Peyer's patch (tissue), 4 donors: ENCODE measurements at places on chromosomes 7 and 10. TPM values are rescaled to one million over a fixed set of nuclear protein-coding genes. Genes with fewer than 3 reads are reported as not detected.

The MYO3A gene
- total RNA-seq, result 0.13 TPM

DNA sequence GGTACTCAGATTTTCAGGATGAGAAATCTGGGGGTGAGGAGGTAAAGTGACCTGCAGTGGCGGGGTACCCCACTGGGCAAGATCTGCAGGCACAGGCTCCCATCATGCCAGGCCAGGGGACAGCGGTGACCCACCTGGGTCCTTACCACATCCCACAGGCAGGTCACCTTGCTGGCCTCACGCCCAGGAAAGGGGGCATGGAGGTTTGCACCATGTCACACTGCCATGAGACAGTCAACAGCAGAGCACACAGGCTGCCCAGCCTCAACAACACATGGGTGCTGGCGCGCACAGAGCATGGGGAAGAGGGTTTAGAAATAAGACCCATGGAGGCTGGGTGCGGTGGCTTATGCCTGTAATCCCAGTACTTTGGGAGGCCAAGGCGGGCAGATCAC, 914 bp downstream of the PKD1L1 start:
- no peak for DNase-seq
- H3K4me3 ChIP-seq, result no peak overlapping the region
- no peaks in the 10 kb centered on the region for H3K27me3 ChIP-seq
- no peaks in the 10 kb centered on the region for H3K36me3 ChIP-seq
- no peaks in the 10 kb centered on the region for H3K4me1 ChIP-seq

DNA sequence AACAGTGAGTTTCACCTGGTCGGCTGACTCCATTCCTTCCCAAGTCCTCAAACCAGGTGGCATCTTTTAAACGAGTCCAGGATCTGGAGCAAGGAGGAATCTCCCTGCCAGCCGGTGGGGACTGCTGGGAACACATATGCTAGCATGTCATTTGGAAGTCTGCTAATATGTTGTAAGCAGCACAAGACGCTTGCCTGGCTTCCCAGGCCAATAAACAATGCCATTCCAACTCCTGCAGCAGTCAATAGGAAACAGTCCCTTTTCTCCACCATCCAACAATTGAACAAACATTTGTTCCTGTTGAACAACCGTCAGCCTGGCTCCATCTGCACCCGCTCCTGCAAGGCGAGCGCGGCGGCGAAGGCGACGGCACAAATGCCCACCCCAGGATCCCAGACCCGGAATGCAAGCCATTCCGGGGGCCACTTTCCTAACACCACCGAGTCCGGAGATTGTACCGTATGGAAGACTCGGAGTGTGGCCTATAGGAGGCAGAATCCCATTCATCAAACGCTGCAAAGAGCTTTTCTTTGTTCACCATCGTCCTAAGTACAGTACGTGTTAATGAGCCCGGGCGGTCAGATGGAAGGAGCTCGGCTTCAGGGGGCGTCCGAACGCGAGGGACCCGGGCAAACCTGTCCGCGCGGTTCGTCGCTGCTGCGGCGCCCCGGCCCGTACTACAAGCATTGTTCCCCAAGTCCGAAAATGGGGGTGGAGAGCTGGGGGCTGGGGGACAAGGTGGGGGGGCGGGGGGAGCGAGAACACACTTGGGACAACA, 1.6 kb downstream of the FAM53B start:
- no peaks in the 10 kb centered on the region for H3K27me3 ChIP-seq
- peak overlapping the region; percentile 80 for H3K4me3 ChIP-seq
- H3K4me1 ChIP-seq, result peaks cover 17% of the 10 kb centered on the region
- H3K36me3 ChIP-seq, result no peaks in the 10 kb centered on the region

The ENTPD1 gene
- 17.0 TPM for total RNA-seq

GRCh38 chr7:28369523-28369922, 42.8 kb upstream of the CREB5 start:
- H3K36me3 ChIP-seq, result no peaks in the 10 kb centered on the region
- no peaks in the 10 kb centered on the region for H3K27me3 ChIP-seq
- H3K27ac ChIP-seq, result no peak overlapping the region
- H3K4me1 ChIP-seq, result no peaks in the 10 kb centered on the region
- DNase-seq, result no peak
- H3K4me3 ChIP-seq, result no peak overlapping the region

The DKK1 gene
- total RNA-seq, result 0.54 TPM

GRCh38 chr10:109215291-109216075, 707.8 kb downstream of the XPNPEP1 start:
- H3K36me3 ChIP-seq, result no peaks in the 10 kb centered on the region
- no peaks in the 10 kb centered on the region for H3K4me1 ChIP-seq
- H3K27me3 ChIP-seq, result no peaks in the 10 kb centered on the region
- no peak overlapping the region for H3K4me3 ChIP-seq
- H3K27ac ChIP-seq, result no peak overlapping the region

DNA sequence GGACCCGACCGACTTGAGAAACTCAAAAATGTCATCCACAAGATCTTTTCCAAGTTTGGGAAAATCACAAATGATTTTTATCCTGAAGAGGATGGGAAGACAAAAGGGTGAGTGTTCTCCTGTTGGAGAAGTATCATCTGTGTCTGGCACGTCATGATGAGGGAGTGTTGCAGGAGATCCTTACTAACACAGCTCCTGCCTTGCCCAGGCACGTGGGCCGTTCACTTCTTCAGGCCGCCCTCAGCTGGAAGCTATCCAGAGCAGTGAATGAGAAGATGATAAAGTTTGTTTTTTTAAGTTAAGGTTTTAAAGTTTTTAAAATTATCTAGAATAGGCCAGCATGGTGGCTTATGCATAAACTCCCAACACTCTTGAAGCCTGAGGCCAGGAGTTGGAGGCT, 6.2 kb downstream of the EIF3B start:
- no peaks in the 10 kb centered on the region for H3K27me3 ChIP-seq
- peaks cover 61% of the 10 kb centered on the region for H3K36me3 ChIP-seq
- no peak for DNase-seq
